ENCODE measurements at places on chromosomes 3 and 15. TPM values are rescaled to one million over a fixed set of nuclear protein-coding genes. Genes with fewer than 3 reads are reported as not detected.

DNA sequence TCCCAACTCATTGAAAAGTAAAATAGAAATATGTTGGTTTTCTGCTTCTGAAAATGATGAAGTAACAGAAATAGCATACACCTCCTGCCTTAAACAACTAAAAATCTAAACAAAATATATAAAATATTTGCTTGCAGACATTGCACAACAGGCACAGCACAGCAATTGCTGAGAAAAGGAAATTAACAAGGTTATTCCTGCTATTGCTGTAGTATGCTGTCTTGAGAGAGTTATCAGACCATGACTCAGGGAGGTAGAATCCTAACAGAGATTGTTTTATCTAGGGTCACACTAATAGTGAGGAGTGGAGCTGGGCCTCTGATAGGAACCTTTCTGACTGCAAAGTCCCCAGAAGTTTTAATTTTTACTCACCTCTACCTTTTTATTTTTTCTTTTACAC is 72.6 kb downstream of the ZBTB20 start:
- DNase-seq, result no peak
- no peak overlapping the region for H3K4me3 ChIP-seq
- no peaks in the 10 kb centered on the region for H3K36me3 ChIP-seq
- no peak overlapping the region for H3K27ac ChIP-seq
- H3K4me1 ChIP-seq, result peaks cover 45% of the 10 kb centered on the region

- peak overlapping the region; percentile 6 for H3K4me3 ChIP-seq
- no peaks in the 10 kb centered on the region for H3K36me3 ChIP-seq
- no peaks in the 10 kb centered on the region for H3K4me1 ChIP-seq
- no peak for DNase-seq
Measured at GRCh38 chr15:88401996-88402656, 65.1 kb downstream of the MRPL46 start.

GRCh38 chr3:3201611-3202010 is 22.1 kb upstream of the CRBN start:
- no peaks in the 10 kb centered on the region for H3K4me1 ChIP-seq
- no peak for DNase-seq
- H3K27me3 ChIP-seq, result no peaks in the 10 kb centered on the region
- no peak overlapping the region for H3K27ac ChIP-seq
- H3K36me3 ChIP-seq, result no peaks in the 10 kb centered on the region
- H3K4me3 ChIP-seq, result no peak overlapping the region

DNA sequence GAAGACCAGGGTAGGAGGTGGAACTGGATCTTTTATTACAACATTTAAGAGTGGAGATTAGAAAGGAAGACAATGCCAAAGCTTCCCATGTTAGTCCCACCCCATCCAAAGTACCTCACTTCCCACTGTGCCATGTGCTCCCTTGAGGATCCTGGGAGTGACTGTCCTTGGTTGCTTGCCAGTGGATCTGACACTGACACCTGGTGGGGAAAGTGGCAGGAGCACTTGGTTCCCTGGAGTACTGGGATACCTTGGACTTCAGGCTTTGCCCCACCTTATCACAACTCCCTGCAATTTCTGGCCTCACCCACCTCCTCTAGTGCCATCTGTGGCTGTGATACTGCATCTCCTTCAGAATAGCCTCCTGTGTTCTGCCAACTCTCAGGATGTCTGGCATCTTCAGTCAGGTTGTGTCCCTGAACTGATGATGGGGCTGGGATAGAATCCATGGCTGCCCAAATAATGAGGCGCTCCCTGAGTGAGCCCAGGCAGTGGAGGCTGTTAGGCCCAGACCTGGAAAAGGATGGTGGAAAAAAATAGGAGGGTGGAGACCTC is 1.3 kb downstream of the ELL3 start:
- no peak overlapping the region for H3K4me3 ChIP-seq
- H3K27me3 ChIP-seq, result no peaks in the 10 kb centered on the region
- DNase-seq, result peak; percentile 75
- peaks cover 9% of the 10 kb centered on the region for H3K4me1 ChIP-seq
- peak overlapping the region; percentile 89 for H3K27ac ChIP-seq

DNA sequence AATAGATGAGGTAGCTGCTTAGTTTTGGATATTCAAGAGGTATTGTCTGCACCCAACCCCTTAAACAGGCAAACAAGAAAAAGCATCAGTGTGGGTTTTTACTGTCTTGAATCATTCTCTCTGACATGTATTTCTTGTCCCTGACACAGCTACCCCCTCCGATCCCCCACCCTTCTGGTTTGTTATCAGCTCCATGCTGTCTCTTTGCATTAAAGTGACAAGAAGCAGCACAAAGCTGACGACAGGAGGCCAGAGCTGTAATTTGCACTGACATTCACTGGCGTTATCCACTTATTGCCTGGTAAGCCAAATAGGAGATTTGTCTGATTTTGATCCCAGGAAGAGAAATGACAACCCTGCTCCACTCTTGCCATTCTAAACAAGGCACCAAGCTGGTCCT is 83.3 kb upstream of the SNRK start:
- no peaks in the 10 kb centered on the region for H3K4me1 ChIP-seq

Gene THAP10
- 1.6 TPM for total RNA-seq

Gene SSR3
- total RNA-seq, result 61.9 TPM

Gene TRIM59
- total RNA-seq, result 0.41 TPM
